ENCODE measurements at places on chromosomes 13 and 19.

DNA sequence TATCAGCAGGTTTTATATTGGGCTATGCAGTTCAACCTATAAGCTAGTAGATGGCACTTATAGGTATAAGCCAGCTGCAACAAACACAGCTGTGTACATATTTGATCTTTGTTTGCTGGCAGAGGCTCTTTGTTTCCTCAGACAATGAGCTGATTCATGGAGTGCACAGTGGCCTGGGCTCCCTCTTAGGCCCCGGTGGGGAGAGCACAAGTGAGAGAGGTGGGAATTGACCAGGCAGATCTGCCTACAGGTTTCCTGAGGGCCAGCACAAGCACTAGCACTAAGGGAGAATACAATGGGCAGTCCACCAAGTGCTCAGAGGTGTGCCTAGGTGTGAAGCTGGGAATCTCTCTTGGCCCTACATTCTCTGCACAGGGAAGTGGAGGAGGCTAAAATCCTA lies 1390.7 kb downstream of the SLITRK5 start:
- no peak for DNase-seq

- no peak for DNase-seq
These were observed 7.7 kb upstream of the TBC1D4 start for GRCh38 chr13:75489502-75490263.

- no peak for DNase-seq
These were observed 418.1 kb downstream of the TSHZ3 start for GRCh38 chr19:30930941-30931706.

- no peak for DNase-seq
These were observed at the start of gene ELSPBP1 for GRCh38 chr19:47994209-47994802. Gene ELSPBP1, plus strand, starts transcription at chr19:47994632. Its CDS starts 14,036 bp downstream, at chr19:48008668.

GRCh38 chr19:42323852-42324654 lies 1.4 kb upstream of the MEGF8 start:
- no peak for DNase-seq

DNA sequence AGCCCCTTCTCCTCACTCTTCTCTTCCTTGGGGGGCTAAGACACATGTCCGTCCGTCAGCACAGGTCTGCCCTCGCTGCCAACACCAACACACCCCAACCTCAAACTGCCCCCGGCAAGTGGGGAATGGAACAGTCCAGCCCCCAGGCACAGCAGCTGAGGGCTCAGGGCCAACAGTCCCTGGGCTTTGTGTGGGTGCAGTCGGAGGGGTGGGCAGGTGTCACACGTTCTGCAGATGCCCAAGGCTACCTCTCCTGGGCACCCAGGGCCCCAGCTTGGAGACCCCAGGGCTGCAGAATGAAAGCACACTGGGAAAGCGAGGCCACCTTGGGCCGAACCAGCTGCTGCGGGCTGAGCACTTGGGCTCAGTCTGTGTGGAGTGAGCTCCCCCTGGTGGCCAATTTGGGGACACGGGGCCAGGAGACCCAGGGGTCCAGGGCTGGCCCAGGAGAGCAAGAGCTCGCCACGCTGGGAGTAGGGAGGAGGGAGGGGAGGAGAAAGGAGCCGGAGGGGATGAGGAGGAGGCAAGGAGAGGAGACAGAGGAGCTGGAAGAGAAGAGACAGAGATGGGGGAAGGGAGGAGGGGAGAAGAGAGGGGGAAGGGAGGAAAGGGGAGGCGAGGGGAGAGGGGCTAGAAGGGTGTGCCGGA lies 14.0 kb upstream of the ATP8B3 start:
- peak; percentile 61 for DNase-seq

DNA sequence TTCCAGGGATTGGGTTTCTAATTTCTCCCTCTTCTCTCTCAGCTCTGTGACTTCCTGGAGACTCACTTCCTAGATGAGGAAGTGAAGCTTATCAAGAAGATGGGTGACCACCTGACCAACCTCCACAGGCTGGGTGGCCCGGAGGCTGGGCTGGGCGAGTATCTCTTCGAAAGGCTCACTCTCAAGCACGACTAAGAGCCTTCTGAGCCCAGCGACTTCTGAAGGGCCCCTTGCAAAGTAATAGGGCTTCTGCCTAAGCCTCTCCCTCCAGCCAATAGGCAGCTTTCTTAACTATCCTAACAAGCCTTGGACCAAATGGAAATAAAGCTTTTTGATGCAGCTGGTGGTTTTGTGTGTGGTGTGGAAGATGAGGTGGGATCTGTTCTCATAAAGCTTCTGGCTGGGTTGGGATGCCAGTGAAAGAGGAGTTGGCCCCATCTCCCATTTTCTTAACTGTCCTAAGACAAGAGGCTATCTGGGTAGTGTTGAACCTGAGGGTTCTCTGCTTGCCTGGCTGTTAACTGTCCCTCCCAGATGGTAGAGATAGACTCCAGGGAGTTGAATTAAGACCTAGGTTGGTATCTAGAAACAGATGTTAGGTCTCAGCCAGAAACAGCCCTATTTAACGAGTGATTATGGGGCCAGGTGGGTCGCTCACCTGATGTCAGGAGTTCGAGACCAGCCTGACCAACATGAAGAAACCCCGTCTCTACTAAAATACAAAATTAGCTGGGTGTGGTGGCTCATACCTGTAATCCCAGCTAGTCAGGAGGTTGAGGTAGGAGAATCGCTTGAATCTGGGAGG lies 1.6 kb downstream of the FTL start:
- DNase-seq = no peak

- no peak for DNase-seq
These were observed 23.7 kb downstream of the LYPD3 start for GRCh38 chr19:43441716-43442115.

DNA sequence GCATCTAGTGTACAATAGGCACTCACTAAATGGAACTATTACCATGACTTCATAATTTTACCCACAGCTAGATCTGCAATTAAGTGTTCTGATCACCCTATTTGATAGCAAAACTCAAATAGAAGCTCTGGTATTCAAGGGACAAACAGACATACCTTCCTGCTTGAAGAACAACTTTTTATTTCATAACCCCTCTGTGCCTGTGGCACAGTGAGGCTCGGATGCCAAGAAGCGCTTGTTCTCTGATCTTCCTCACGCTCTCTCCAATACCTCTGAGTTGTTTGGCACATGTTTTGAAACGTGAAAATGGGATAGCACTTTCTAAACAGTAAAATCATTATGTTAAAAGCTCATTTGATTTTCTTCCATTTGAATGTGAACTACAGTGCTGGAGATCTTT lies 232.0 kb downstream of the KLF5 start:
- no peak for DNase-seq

- no peak for DNase-seq
These were observed 442.3 kb downstream of the TUBA3C start for GRCh38 chr13:18739310-18739709.

GRCh38 chr19:48149430-48149829 lies 20.7 kb downstream of the LIG1 start:
- DNase-seq = no peak

- no peak for DNase-seq
These were observed 121.9 kb upstream of the MLNR start for GRCh38 chr13:49098198-49098597.

GRCh38 chr19:48806818-48807589 lies 3.8 kb downstream of the BCAT2 start:
- no peak for DNase-seq

GRCh38 chr13:48930918-48931317 lies 44.8 kb upstream of the FNDC3A start:
- DNase-seq = no peak

GRCh38 chr19:15584541-15585115 lies 30.4 kb upstream of the CYP4F8 start:
- DNase-seq = peak; percentile 66

GRCh38 chr19:41402010-41402409 lies 4.4 kb downstream of the BCKDHA start:
- DNase-seq = no peak

- no peak for DNase-seq
These were observed 182.8 kb downstream of the UGGT2 start for GRCh38 chr13:95870421-95870820.

GRCh38 chr19:46733690-46734292 lies 12.1 kb upstream of the FKRP start:
- no peak for DNase-seq

DNA sequence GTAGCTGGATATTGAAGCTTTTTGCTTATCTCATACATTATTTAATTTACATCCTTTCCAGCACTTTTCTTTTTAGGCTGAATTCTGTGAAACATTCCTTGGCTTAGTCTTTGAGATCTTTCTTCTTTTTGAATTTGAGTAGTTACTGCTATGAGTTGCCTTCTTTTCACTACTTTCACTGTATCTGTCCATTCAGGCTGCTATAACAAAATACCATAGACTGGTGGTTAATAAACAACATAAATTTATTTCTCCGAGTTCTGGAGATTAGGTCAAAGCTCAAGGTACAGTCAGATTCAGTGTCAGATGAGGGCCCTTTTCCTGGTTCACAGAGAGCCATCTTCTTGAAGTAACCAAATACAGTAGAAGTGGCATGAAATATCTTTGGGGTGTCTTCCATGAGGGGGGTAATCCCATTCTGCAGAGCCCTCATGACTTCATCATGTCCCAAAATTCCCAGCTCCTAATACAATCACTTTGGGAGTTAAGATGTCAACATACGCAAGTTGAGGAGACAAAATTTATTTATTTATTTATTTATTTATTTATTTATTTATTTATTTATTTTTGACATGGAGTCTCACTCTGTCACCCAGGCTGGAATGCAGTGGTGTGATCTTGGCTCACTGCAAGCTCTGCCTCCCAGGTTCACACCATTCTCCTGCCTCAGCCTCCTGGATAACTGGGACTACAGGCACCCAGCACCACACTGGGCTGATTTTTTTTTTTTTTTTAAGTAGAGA lies 15.7 kb downstream of the ZNF846 start:
- no peak for DNase-seq

DNA sequence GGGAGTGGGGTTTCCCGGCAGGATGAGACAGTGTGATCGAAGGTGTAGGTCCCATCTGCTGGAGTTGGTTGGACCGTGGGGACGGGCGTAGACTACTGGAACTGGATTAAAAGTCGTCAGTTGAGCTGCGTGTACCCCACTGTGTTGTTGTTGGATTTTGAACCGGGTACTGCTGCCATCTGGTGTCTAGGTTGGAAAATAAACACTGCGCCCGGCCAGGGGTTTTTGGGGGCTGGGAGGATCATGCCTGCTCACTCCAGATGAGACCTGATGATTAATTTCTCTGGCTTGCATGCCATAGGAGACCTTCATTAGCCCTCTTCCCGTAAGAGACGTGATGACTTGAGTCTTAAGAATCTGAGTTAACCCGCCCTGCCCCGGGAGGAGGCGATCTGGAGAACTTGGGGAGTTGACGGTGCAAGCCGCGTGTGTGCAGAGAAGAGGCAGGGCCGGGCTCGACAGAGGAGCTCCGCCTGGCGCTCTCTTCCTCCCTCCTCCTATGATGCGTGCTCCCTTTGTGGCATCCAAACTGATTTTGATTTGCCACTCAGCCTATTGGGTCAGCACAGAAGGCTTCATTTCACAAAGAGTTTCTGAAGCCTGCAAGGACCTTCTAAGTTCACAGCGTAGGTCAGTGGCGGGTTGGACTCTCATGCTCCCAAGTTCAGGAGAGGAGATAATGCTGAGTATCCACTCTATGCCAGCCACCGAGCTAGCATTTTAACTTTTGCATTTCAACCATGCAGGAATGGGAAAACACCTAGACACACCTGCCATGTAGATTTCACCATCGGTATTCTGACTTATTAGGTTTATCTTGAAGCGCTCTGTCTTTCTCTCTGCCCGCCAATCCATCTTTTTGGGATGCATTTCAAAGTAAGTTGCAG lies 2.7 kb downstream of the UHRF1 start:
- DNase-seq = peak; percentile 48

DNA sequence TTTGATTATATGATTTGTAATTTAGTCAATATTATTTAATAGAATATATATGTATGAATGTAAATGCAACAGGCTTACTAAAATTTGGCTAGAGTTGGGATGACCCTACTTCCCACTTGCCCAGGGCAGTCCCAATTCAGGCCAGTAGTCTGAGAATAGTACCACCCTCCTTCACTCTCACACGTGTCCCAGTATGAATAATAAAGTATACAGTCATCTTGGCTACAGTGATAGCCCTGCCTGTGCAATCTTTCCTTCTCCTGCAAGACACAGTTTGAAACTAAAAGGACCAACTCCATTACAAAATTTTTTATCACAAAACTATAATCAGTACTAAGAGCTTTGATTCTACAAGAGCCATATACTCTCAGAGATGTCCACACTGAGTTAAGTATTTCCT lies 76.2 kb downstream of the SACS start:
- no peak for DNase-seq

DNA sequence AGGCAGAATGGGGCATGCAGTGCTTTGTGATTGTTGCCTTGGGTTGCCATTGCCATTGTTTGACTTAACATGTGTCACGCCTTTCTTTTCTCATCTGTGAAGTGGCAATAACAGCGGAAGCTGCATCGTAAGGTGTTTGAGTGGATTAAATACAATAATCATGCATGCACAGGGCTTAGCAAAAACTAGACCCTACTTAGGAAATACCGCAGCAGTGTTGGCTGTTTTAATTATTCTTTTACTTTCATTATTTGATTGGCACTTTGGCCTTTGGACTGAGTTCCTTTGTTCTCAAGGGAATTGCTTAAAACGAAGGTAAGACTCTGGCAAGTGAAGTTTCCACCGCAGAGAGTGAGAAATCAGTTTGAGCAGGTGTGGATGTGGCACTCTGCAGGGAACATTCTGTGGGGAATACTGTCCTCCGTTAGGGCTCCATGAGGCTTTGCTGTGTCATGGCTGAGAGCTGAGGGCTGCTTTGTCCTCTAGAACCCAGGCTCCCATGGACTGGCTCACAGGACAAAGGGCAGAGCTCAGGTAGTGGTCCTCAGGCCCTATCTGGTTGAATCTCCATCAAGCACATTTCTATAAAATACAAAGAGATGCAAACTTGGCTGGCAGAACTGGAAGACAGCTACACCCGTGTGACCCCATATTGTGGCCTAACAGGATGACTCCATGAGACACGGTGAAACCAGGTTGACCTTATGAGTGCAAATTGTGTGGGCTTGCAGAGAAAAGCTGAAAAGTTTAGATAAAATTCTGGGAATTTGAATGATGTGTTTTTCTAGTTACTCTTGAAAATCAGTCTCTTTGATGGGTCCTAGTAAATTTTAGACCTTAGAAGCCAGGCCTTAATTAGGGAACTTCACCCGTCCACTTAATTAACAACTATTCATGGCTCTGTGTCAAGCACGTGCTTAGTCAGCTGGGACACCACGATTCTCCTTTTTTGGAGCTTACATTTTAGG lies 407.2 kb downstream of the KCNRG start:
- no peak for DNase-seq

Data from activated T-helper 1 cell treated with Interleukin-2 at 50 U/mL for 16 hours (primary cell).